ENCODE measurements at places on chromosomes 6 and 20. TPM values are rescaled to one million over a fixed set of nuclear protein-coding genes. Genes with fewer than 3 reads are reported as not detected.

Gene CLVS2
- total RNA-seq: 0.11 TPM

Gene PRSS35
- total RNA-seq: 2.9 TPM

Gene BHLHE23
- total RNA-seq: not detected

Gene C6orf132
- total RNA-seq: 3.8 TPM

Gene CCN6
- 36.8 TPM for total RNA-seq

Gene RAET1L
- total RNA-seq: not detected

Gene CITED2
- total RNA-seq: 336 TPM

Gene PI3
- total RNA-seq: 0.32 TPM

Gene MCUR1
- 11.6 TPM for total RNA-seq

Gene HSD17B8
- 3.3 TPM for total RNA-seq

Gene PAX1
- not detected for total RNA-seq

Gene PNPLA1
- not detected for total RNA-seq

Gene SIRPG
- not detected for total RNA-seq

All from articular chondrocyte of knee joint (primary cell).